ENCODE measurements at places on chromosomes 16 and 17. TPM values are rescaled to one million over a fixed set of nuclear protein-coding genes. Genes with fewer than 3 reads are reported as not detected.
A peak's percentile ranks its signal among the peaks of the same experiment; 100 is the strongest.

Gene TSPOAP1
- total RNA-seq: 12.4 TPM

GRCh38 chr17:31488264-31488981 is 96.9 kb downstream of the RAB11FIP4 start:
- H3K4me3 ChIP-seq: peak overlapping the region; percentile 84
- peak; percentile 61 for DNase-seq
- no peaks in the 10 kb centered on the region for H3K27me3 ChIP-seq

DNA sequence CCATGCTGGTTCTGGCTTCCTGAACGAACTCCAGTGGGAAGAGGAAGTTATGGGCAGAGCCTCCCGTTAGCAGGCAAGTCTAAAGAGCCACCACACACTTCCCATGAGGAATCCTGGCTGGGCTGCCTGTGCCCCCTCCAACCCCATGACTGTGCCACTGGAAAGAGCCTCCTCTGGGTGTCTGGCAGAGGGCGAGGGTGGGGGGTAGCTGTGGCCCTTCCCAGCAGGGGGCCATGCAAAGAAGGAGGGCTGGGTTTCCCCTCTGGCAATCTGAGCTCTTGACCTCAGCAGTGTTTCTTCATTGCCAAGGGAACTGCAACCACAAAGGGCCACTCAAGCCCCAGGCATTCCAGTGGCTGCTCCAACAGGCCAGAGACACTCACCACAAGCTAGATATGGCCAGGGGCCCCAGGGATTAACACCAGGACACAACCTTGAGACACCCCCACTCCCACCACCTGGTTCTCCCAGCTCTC is 1.7 kb upstream of the RRAD start:
- no peak for DNase-seq
- H3K27ac ChIP-seq: no peak overlapping the region
- peaks cover 8% of the 10 kb centered on the region for H3K36me3 ChIP-seq
- H3K27me3 ChIP-seq: peaks cover 27% of the 10 kb centered on the region
- H3K4me1 ChIP-seq: peaks cover 11% of the 10 kb centered on the region
- no peak overlapping the region for H3K4me3 ChIP-seq

- H3K27ac ChIP-seq: no peak overlapping the region
- no peak overlapping the region for H3K4me3 ChIP-seq
- DNase-seq: no peak
- H3K27me3 ChIP-seq: no peaks in the 10 kb centered on the region
- peaks cover 36% of the 10 kb centered on the region for H3K4me1 ChIP-seq
Measured at GRCh38 chr17:63993368-63993985, 4.7 kb upstream of the PRR29 start.

DNA sequence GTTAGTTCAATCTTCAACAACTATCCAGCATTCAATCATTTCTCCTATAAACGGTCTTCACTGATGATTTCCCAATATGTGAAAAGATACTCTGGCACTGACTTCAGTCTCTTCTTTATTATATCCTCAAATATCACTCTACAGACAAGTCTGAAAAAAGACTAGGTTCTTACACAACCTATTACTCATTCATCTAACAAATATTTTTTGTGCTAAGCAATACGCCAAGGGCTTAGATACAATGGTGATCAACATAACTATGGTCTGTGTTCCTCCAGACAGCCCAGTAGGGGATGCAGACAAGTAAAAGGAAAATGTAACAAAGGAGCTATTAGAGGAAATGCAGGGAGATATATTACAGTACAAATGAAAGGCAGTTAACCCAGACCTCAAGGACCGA is 63.9 kb downstream of the MYO1D start:
- H3K27ac ChIP-seq: no peak overlapping the region
- no peak for DNase-seq
- H3K4me3 ChIP-seq: no peak overlapping the region
- no peaks in the 10 kb centered on the region for H3K27me3 ChIP-seq
- H3K4me1 ChIP-seq: peaks cover 4% of the 10 kb centered on the region
- H3K36me3 ChIP-seq: no peaks in the 10 kb centered on the region

DNA sequence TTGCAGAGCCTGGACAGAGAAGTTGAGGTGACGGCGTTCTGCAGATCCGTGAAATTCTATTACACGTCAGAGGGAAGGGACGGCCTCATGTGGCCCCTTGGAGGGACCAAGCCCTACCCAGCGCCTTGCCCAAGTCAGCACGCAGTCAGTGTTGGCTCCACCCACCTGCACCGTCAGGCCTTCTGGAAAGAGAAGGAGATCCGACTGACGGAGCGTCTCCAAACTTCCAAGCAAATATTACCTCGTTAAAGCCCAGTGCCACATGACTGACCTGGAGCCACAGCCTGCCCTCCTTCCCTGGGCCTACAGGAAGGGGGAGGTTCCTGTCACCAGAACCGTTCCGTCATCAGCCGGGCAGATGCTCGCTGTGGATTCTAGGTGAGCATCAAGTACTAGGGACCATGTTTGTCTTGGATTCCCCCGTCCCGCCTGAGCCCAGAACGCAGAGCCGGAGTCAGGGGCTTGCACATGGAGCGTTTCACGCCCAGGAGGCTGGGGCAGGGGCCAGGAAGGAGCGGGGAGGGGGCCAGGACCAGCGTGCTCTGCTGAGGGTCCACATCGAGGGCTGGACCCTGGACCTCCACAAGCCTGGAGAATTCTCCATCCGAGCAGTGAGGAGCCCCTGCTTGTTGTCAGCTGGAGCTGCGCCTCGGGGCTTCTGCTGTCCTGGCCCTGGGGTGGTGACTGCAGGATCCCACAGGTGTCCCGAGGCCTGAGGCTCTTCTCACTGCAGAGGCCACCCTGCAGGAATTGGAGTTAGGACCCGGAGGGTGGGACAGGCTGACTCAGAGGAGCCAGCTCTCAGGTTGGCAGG is 22.6 kb upstream of the METRNL start:
- no peak for DNase-seq
- H3K36me3 ChIP-seq: no peaks in the 10 kb centered on the region
- H3K4me3 ChIP-seq: no peak overlapping the region
- no peak overlapping the region for H3K27ac ChIP-seq

Data from activated CD4-positive, alpha-beta T cell treated with anti-CD3 and anti-CD28 coated beads for 36 hours (primary cell).